ENCODE measurements at places on chromosomes 5 and 9.
A peak's percentile ranks its signal among the peaks of the same experiment; 100 is the strongest.

DNA sequence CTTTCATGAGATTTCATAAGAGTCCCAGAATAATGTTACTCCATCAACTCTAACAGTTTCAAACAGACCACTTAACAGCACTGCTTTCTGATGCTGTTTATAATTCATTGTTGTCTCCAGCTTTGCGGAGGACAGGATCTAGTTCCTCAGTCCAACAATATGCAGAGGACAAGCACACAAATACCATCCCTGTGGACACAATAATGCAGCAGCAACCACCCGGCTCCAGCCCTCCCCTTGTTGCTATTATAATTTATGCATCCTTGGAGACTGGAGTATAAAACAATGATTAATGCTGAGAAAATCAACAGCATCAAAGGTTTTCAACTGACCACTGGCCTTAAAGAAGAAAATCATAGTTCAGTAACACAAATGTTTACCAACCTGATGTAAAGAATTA is 108.3 kb downstream of the DENND1A start:
- DNase-seq = no peak

DNA sequence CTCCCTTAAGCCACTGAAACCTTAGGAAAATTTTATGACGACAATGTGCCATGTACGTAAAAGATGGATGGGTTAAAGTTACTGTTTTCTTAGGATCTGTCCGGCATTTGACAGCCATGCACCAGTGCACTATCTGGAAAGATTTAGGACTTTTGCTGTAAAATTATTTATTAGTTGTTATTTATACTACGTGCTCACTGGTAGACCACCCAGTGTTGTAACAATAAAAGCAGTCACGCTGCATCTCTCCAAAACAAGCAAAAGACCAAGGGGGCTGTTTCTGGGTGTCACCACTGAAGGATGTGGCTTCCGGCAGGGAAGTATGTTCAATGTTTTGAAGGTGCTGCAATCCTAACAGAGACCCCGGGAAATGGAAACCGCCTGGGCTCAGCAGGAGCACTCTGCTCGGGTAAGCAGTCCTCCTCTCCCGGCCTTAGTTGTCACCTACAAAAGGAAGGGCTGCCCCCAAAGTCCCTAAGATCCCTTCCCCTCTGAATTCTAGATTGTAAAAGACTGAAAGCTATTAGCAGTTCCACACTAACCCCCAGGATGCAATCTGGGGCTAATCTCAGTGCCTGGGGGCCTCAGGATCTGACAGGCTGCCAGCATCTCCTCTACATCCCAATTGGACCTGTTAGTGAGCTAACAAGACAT is 38.6 kb downstream of the SAXO1 start:
- no peak for DNase-seq

DNA sequence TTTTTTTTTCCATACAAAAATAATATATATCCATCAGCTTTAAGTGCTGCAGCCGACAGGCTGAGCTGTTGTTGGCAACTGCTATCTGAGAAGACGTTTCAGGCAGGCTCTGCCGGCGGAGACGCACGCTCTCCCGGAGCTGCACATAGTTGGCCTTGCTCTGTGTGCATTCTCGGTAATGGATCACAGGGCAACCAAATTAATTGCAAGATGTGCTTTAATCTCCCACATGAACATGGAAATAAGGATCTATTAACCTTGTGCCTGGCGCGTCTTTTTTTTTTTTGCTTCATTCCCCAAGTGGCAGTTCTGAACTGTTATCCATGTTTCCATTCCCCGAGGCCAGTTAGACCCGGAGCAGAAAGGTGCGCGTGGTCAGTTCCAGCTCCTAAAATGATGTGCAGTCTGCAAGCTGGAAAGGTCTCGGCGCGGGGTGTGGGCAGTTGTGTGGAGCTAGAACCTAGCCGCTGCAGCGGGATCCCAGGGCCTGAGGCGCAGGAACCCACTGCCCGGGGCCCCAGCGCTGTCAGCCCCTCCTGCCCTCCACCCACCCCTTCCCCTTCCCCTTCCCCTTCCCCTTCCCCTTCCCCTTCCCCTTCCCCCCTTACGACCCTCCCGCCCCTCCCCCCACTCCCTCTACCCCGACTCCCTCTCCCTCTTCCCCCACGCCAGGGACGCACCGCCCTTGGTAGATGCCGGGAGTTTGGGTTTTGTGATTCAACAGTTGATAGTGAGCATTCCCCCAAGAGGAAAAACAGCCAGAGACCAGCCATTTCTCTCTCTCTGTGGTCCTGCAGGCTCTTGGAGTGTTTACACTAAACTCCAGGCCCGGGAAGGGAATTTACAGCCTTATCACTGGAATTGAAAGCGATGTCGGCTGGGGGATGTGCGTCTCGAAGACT is 137.8 kb downstream of the CEP120 start:
- peak; percentile 12 for DNase-seq

GRCh38 chr5:123120197-123120596 is 31.2 kb downstream of the PRDM6 start:
- DNase-seq = no peak

DNA sequence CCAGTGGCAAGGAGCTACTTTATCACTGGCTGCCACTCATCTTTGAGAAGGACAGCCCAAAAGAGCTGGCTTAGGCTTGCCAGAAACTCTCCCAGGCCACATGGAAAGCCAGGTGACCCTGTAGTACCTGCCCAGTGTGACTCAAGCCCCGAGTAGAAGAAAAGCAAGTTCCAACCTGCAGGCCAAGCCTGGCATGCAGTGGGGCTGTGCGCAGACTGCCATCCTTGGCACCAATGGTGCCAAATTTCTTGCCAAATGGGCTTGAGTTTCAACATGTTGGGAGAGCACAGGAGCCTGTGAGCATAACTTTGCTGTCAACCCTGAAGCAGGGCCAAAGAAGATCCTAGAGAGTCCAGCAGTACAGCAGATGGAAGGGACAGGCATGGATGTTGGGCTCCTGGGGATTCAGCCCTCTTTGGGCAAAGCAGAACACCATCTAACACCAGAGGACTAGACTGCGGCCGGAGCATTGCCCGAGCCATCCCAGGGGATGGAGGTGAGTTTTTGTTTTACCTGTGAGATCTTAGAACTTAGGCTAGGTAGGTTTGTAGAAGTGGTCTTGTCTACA is 27.3 kb upstream of the SHB start:
- DNase-seq = no peak

DNA sequence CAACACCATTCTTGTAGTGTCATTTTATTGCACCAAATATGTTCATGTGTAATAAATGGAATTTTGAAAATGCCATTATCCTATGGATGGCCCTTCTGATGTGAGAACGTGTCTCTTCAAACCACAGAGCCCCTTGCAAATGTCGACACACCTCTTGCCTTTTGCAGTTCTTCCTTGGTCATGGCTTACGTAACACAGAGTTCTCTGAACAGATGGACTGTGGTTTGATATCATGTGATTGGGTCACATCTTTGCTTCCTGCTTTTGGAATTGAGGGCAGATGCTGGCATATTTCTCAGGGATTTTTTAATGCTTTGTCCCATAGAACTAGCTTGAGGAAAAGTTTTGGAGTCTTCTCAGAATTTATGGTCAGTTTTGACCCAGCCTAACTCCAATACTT is 4.6 kb downstream of the TGFBR1 start:
- no peak for DNase-seq

- DNase-seq = no peak
Observed at GRCh38 chr5:82521431-82522051, 243.4 kb upstream of the RPS23 start.

GRCh38 chr5:181261320-181262049 is 542 bp upstream of the TRIM52 start:
- no peak for DNase-seq

DNA sequence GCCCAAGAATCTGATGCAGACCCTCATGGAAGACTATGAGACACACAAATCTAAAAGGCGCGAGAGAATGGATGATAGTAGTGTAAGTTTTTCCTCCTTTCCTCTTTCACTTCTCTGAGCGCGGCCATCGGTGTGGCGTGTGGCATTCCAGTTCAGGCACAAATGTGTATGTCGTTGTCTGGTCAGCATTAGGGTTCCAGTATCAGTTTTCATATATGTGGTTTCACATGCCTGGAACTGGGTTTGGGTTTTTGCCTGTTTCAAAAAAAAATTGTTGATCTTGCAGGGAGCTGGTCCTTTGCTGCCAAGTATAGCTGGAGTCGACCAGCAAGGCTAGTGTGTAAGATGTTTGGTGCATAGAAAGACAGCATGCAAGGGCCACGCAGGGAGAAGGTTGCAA is 51.5 kb downstream of the C9orf152 start:
- DNase-seq = no peak

Measured in brain pericyte (primary cell).